ENCODE measurements at places on chromosomes 13 and 19.

- no peak for DNase-seq
Measured at GRCh38 chr19:18972301-18972811, 31.3 kb upstream of the HOMER3 start.

DNA sequence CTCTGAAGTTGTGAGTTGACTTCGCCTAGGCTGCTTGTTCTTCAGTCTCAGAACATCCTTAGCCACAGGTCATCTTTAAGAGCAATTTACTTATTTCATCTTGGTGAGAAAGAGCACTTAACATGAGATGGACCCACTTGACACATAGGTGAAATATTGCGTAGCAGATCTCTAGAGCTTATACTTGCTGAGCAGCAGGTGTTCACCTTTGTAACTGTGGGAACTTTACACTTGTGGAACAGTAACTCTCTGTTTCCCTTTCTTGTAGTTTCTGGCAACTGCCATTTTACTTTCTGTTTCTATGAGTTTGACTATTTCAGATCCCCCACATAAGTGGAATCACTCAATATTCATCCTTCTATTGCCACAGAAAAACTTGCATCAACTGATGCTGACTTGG lies 95.7 kb downstream of the SLC10A2 start:
- DNase-seq: no peak

- no peak for DNase-seq
Measured at GRCh38 chr19:54017261-54017660, 25.8 kb downstream of the CACNG6 start.

DNA sequence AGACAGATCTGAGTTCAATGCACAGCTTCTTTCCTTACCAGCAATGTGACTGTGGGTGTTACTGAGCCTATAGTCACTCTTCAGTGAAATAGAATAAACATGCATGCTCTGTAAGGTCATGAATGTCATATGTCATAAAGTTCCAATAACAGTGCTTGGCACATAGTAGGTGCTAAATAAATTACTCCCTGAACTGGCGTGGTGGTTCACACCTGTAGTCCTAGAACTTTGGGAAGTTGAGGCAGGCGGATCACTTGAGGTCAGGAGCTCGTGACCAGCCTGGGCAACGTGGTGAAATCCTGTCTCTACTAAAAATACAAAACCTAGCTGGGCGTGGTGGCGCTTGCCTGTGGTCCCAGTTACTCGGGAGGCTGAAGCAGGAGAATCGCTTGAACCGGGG lies 13.2 kb downstream of the WBP4 start:
- DNase-seq: no peak

GRCh38 chr19:46654621-46655152 lies 6.3 kb downstream of the DACT3 start:
- DNase-seq: no peak

GRCh38 chr13:35716729-35717128 lies 240.2 kb upstream of the MAB21L1 start:
- no peak for DNase-seq

DNA sequence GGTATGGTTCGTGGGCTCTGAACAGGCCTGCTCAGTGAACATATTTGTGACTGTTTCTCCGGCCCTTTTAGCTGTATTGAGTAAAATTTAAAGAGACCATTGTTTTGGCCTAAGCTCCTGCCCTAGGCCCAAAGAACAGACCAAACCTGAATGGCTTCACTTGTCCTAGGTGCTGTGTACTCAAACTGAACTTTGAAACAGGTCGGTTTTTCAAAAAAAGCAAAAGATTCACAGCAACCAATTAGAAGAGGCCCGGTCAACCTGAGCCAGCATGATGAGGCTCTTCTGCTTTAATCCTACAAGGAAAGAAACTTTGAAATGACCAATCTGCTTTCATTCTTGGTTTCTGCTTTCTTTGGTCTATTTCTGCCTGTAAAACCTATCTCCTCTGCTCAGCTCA lies 50.6 kb downstream of the USPL1 start:
- DNase-seq: no peak

DNA sequence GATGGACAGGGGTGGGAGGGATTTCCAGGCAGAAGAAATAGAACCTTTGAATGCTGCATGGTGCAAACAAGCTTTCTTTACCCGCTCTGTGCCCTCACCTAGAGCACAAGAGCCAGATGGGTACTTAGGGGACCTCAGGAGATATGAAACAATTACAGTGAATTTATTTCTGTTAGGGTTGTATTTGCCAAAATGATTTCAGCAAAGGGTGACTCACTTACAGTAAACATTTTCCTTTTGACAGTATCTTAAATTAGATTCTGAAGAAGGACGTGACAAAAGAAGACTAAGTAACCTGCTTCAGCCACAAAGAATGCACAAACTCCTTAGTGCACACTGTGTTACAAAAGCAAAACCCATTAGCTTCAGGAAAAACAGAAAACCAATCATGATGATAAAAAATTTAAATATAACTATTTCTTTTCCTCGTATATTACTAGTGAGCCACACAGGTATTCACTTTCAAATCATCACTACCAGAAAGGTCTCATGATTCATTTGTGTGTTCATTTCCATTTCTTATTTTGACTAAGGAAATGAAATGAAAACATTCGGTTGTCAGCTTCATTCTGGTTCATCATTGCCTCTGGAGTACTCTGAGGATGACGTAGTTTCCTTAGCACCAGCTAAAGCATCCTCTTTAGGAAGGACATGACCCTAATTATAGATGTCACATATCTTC lies 158.8 kb downstream of the NHLRC3 start:
- no peak for DNase-seq

DNA sequence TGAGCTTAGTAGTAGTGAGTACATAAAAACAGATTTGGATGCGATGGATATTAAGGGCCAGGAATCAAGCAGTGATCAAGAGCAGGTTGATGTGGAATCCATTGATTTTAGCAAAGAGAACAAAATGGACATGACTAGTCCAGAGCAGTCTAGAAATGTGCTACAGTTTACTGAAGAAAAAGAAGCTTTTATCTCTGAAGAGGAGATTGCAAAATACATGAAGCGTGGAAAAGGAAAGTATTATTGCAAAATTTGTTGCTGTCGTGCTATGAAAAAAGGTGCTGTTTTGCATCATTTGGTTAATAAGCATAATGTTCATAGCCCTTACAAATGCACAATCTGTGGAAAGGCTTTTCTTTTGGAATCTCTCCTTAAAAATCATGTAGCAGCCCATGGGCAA lies 11.4 kb downstream of the CHAMP1 start:
- no peak for DNase-seq

DNA sequence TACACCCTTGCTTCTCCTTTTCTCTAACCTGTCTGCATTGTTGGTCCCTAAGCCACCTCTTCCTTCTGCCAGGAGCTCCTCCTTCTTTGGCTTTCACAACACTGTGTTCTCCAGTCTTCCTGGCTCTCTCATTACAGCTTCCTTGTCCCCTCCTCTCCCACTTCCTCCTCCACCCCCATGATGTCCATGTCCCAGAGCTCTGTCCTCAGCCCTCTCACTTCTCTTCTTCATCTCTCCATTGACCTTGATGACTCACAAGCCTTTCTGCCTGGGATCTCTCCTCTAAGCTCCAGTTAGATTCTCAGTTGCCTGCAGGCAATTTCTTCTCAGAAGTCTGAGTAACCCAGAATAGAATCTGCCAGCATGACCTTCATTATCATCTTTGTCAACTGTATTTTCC lies 100.3 kb upstream of the WASF3 start:
- DNase-seq: no peak

Measured in HS-5 (cell line).